ENCODE measurements at places on chromosomes 7 and 10. TPM values are rescaled to one million over a fixed set of nuclear protein-coding genes. Genes with fewer than 3 reads are reported as not detected.

DNA sequence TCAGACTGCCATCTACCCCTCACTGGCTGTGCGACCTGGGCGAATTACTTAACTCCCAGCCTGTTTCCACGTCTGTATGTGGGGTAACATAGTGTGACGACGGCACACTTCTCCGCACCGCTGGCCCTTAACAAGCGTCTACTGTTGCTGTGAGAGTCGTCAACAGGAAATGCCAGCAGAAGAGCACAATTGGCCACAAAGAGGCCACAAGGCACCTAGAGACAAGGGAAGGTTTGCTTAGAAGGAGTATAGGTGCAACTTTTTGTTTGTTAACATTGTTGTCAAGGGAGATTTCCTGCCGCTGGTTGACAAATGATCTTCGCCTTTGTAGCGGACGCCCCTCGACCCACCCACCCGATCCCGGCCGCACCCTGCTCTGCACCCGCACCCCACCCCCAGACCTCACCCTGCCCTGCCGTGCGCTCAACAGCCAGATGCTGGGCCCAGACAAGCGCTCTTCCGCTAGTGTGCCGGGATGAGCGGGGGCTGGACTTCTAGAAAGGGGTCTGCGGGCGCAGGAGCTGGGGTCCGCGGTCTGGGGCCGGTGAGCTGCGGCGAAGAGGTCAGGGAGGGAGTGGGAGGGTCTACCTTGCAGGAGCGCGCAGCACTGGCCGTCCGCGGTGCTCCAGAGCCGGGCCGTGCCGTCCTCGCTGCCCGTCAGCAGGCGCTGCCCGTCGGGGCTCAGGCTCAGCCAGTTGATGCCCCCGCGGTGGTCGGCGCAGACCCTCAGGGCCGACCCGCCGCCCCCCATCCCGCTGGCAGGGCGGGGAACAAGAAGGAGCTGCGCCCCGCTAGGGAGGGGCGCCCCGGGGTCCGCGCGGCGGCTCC lies 785 bp downstream of the WDR86 start:
- H3K4me3 ChIP-seq, result peak overlapping the region; percentile 64
- peaks cover 38% of the 10 kb centered on the region for H3K27me3 ChIP-seq
- no peak overlapping the region for H3K27ac ChIP-seq
- peaks cover 6% of the 10 kb centered on the region for H3K4me1 ChIP-seq
- no peaks in the 10 kb centered on the region for H3K36me3 ChIP-seq

GRCh38 chr7:1210979-1211608 lies 21.6 kb upstream of the UNCX start:
- no peaks in the 10 kb centered on the region for H3K4me1 ChIP-seq
- H3K36me3 ChIP-seq, result no peaks in the 10 kb centered on the region
- H3K27ac ChIP-seq, result no peak overlapping the region
- no peak for DNase-seq
- H3K4me3 ChIP-seq, result no peak overlapping the region
- peaks cover 28% of the 10 kb centered on the region for H3K27me3 ChIP-seq

Gene ALOX5
- total RNA-seq, result not detected

DNA sequence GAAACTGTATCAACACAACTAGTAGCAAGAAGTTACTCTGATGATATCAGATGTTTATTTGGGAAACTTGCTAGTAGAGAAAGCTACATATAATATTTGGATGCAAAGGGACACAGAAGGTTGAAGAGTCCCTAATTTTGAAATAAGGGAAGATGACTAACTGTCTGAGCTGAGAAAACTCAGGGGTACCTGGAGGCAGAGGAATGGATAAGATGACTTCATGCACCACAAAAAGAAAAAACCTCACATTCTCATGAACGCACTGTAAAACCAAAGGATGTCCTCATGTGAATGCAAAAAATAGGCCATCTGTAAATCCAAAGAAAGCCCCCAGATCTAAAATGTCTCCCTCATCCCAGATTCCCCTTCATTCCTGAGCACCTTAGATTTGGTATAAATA lies 29.3 kb downstream of the PRSS2 start:
- DNase-seq, result no peak
- H3K36me3 ChIP-seq, result peaks cover 52% of the 10 kb centered on the region

Gene CHST3
- total RNA-seq, result not detected
